Fibroblast of skin of right biceps (primary cell): ENCODE measurements at places on chromosomes 13 and 19.
A peak's percentile ranks its signal among the peaks of the same experiment; 100 is the strongest.

DNA sequence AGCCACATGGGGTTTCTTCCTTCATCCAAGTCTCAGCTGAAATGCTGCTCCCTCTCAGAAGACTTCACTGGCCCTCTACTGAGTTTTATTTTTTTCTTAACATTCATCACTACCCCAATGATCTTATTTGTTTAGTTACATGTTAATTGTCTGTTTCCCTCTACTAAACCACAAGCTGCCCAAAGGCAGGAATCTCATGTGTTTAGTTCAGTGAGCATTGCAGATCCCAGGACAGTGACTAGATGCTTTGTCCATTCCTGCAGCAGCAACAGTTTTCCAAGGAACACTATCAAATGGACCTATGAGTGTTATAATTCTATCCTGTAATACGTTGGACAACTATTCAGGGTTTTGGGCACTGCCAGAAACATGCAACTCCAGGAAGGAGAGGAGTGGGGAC is 93.1 kb downstream of the RNASEH2B start:
- no peak for DNase-seq

DNA sequence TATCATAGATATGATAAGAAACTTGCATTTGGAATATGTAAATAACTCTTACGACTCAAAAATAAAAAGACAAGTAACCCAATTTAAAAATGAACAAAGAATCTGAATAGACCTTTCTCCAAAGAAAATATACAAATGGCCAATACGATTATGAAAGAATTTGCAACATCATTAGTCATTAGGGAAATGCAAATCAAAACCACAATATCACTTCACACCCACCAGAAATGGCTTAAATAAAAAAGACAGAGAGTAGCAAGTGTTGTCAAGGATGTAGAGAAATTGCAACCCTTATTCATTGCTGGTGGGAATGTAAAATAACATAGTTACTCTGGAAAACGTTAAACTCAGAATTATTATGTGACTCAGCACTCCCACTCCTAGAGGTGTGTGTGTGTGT is 226.6 kb upstream of the MAB21L1 start:
- peak; percentile 48 for DNase-seq

GRCh38 chr13:59623206-59623915 is 540.4 kb downstream of the DIAPH3 start:
- DNase-seq, result no peak

DNA sequence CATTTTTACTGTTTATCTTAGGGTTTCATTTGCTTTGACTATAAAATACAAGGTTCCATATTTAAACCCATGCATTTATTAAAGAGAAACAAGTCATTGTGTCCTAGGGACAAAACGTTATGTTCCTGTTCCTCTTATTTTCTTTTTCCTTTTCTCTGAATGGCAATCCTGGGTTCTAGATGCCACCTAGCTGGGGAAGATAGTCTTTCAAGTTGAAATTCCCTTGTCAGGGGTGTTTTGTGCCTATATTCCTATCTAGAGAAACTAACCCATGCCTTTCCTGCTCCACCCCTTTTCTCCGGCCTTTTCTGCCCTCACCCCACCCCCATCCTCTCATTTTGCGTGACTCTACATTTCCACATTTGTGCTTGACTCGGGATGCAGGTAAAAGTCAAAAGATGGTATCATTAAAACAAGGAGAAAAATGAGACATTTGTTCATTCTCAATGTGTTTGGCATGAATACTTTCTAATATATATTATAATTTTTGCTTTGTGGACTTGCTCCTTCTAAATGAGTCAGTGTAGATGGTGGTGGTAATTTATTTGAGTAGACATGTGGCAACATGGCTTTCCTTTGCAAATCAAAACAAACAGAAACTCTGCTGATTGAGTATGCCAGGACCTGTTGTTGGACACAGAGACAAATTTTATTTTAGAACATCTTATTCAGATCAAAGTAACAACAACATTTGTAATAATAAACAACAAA is 26.8 kb upstream of the STARD13 start:
- DNase-seq, result peak; percentile 22

GRCh38 chr13:38262211-38262610 is 87.4 kb upstream of the UFM1 start:
- peak; percentile 89 for DNase-seq

- DNase-seq, result no peak
Observed at GRCh38 chr13:77497835-77498234, 37.7 kb upstream of the SCEL start.

DNA sequence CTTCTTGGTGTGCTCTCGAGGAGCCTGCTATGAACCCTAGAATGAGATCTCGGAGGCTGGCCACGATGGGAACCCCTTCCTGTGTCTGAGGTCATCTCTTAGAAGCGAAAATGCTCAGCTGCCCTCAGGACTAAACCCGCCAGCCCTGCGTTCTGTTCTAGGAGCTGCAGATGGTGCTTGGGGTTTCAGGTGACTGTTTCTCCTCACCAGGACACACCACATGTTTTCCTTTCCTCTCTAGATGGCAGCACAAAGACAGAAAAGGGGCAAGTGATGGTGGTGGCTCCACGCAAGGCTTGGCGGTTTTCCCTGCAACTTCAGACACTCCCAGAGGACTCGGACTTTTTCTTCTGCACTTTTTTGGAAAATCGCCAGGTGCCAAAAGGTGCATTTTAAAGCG is 60.1 kb downstream of the RNASEH2B start:
- peak; percentile 10 for DNase-seq

GRCh38 chr13:104757712-104758111 is 1691.5 kb upstream of the SLC10A2 start:
- no peak for DNase-seq

DNA sequence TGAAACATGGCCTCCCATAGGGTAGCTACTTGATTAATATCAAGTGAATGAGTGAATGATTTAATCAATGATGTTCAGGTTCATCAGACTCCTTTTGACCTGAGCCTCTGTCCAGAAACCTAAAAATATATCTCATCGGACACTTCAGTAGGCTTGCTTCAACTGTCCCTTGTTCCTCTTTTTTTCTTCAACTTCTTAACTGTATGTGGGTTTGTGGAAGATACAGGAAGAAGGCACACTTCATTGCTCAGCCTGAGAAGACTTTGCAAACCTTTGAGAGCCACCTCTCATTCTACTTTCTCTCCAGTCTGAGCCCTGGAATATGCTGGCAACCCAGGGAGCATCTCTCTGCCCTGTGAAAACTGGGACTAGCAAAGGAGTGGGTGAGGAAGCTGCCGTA is 557.0 kb downstream of the FGF9 start:
- DNase-seq, result no peak

DNA sequence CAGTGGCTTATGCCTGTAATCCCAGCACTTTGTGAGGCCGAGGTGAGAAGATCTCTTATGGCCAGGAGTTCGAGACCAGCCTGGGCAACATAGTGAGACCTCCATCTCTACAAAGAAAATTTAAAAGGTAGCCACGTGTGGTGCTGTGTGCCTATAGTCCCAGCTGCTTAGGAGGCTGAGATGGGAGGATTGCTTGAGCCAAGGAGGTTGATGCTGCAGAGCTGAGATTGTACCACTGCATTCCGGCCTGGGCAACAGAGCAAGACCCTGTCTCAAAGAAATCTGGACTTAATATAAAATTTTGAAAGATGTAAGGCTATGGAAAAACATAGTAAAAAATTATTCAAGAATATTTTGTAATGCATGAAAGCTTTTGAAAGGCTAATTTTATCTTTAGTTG is 65.3 kb upstream of the RNF113B start:
- DNase-seq, result no peak

DNA sequence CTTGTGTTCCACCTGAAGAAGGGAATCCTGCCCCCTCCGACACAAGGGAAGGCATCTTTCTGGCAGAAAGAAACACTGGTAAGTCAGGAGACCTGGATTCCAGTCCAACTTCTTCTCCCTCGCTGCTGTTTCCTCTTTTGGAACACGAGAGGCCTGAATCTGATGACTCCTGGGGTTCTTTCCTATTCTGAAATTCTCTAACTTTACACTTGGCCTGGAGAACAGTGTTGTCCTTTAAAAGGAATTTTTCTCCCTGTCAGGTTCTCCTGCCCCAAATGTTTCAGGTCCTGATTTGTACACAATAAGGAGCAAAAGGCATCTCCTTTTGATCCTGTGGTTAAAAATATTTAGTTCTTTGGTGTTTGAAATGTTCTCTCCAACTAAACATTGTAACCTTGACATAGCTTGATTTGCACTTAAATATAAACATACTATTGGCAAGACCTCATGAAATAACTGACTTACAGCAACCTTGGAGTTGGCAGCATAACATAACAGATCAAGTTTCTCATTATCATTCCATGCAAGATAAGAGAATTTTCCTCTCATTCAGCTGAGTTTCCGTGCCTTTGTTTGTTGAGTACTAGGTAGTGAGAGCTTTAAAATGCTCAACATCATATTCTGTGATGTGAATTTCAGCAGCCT is 244.8 kb downstream of the COG6 start:
- no peak for DNase-seq

DNA sequence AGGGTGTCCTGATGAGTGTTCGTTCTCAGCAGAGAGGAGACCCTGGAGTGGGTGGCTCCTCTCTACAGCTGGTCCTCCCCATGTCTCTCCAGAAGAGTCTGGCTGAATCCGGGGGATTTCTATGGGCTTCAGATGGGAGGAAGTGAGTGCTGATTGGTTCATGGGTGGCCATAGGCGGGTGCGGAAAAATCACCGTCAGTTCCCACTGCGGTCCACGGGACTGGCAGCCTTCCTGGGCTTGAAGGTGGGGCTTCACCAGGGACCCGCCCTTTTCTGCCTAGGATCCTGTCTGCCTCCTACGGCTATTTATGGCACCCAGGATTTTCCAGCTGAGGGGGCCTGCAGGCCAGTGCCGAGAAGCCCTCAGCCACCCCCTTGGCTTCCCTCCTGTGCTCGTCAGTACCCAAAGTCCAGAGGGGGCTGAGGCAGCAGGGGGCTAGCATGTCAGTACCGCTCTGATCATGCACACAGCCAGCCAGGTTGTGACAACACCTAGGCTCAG is 18.4 kb downstream of the CPB2 start:
- DNase-seq, result no peak

DNA sequence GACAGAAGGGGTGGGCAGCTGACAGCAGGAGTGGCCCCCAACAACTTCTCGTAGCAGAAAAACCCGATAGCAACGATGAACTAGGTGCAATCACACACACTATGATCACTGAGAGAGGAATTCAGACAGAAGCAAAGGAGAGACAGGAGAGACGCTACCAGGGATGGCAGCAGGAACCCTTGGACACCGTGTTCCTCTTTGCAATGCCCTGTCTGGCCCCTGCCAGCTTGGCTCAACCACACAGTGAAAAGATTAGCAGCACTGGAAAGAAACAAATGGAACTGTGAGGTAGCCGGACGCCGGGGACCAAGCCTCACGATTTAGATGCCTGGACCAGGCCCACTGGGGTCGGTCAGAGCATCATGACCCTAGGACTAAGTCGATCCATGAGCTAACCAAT is 23.6 kb downstream of the DCAF15 start:
- DNase-seq, result no peak

GRCh38 chr13:109834973-109835720 is 48.8 kb upstream of the IRS2 start:
- DNase-seq, result peak; percentile 81

- DNase-seq, result peak; percentile 73
Observed at GRCh38 chr13:39892721-39893685, 237.5 kb downstream of the COG6 start.

- DNase-seq, result no peak
Observed at GRCh38 chr13:26020891-26021290, 30.9 kb downstream of the SHISA2 start.

GRCh38 chr13:36148446-36148845 is 17.3 kb upstream of the DCLK1 start:
- DNase-seq, result peak; percentile 55

- DNase-seq, result no peak
Observed at GRCh38 chr13:108270442-108270841, 924 bp downstream of the TNFSF13B start.

DNA sequence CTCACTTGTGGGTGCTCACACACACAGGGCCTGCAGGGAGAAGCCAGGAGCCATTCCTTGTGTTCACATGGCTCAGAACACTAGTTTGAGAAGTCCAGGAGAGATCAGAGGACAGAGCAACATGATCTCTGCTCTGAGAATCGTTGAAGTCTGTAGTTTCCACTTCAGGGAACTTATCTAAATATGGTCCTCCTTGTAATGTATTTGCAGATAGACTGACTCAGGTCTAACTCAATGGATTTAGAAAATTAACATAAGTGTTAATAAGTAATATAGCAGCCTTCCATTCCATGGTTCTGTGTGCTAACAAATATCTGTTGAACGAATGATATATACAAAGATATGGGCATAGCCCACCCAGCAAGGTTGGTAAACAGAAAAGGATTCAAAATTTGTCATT is 119.8 kb upstream of the STARD13 start:
- DNase-seq, result no peak

DNA sequence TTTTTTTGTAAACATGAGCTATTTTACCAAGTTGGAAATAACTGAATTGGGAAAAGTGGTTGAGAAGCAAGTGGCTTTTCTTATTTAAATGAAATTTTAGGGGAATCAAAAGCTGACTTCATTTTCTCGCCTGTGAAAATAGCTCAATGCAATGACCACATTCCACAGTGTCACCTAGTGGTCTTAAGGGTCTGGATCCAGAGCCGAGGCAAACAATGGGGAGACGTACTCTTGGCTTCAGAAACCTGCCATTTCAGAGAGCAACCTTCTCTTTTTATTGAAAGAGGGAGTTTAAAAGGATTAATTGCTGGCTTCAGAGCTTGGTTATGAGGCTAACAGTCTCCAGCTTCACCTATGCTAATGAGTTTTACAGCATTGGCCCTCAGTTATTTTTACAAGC is 39.7 kb upstream of the RXFP2 start:
- DNase-seq, result no peak

DNA sequence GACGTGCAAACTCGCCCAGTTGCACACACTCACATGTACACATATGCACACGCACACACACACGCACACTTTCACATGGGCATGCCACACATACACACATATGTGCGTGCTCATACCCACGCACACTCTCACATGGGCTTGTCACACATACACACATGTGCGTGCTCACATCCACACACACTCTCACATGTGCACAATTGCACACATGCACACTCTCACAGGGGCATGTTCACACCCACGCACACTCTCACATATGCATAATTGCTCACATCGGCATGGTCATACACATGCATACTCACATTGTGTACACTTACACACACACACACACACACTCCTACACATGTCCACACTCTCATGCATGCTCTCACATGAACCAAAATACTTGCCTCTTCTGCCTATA is 32.8 kb upstream of the PEPD start:
- DNase-seq, result no peak
